Kidney (tissue), 22 donors: ENCODE measurements at places on chromosomes 2 and 18.

- H3K4me3 ChIP-seq: no peak overlapping the region
- H3K27ac ChIP-seq: no peak overlapping the region
- no peaks in the 10 kb centered on the region for H3K4me1 ChIP-seq
- no peak for DNase-seq
- H3K27me3 ChIP-seq: no peaks in the 10 kb centered on the region
Measured at GRCh38 chr2:200077838-200078237, 122.5 kb downstream of the MAIP1 start.

GRCh38 chr2:109132626-109133025 is 3.6 kb downstream of the SH3RF3 start:
- H3K27ac ChIP-seq: no peak overlapping the region
- no peaks in the 10 kb centered on the region for H3K36me3 ChIP-seq
- no peak overlapping the region for H3K4me3 ChIP-seq
- no peak for DNase-seq
- H3K4me1 ChIP-seq: no peaks in the 10 kb centered on the region

- H3K4me1 ChIP-seq: no peaks in the 10 kb centered on the region
- no peaks in the 10 kb centered on the region for H3K27me3 ChIP-seq
- DNase-seq: no peak
- no peak overlapping the region for H3K4me3 ChIP-seq
- no peak overlapping the region for H3K27ac ChIP-seq
Measured at GRCh38 chr2:37809525-37809924, 115.6 kb upstream of the RMDN2 start.

DNA sequence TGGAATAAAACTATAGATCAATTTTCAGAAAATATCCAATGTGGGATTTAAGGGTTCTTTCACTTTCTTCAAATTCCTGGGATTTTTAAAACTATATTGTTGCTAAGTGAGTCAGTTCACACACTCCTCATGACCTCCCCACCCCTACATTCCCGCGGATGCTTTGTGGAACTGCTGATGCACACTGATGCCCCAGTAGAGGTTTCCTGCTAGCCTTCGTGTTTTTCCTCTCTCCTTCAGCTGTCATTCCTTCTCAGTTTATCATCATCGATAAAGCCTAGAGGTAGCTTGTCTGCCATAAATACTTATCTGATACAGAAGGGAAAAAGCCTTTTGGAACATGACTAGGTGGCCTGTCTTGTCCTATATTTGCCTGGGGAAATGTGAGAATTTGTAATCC is 67.4 kb upstream of the GALNT5 start:
- H3K27ac ChIP-seq: no peak overlapping the region
- H3K4me3 ChIP-seq: no peak overlapping the region
- H3K36me3 ChIP-seq: no peaks in the 10 kb centered on the region
- H3K27me3 ChIP-seq: no peaks in the 10 kb centered on the region
- no peak for DNase-seq
